Myocyte (in vitro differentiated cells): ENCODE measurements at places on chromosomes 2 and 18. TPM values are rescaled to one million over a fixed set of nuclear protein-coding genes. Genes with fewer than 3 reads are reported as not detected.

DNA sequence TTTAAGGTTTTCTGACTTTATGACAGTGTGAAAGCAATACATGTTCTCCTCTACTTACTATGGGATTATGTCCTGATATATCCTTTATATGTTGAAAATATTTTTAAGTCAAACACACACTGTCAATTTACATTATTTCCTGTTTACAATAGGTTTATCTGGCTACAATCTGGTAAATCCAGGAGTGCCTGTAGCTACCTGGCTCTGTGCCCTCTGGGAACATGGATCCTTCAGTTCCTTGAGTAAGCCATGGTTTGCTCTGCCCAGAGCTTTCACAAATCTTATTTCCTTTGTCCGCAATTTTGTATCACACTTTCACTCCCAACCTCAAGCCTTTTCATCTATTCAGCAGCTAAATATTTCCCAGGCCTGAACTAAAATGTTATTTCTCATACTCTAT, 1582.2 kb upstream of the NXPH2 start:
- no peak for DNase-seq

GRCh38 chr2:237199577-237199976, 113.9 kb downstream of the COPS8 start:
- DNase-seq: no peak

DNA sequence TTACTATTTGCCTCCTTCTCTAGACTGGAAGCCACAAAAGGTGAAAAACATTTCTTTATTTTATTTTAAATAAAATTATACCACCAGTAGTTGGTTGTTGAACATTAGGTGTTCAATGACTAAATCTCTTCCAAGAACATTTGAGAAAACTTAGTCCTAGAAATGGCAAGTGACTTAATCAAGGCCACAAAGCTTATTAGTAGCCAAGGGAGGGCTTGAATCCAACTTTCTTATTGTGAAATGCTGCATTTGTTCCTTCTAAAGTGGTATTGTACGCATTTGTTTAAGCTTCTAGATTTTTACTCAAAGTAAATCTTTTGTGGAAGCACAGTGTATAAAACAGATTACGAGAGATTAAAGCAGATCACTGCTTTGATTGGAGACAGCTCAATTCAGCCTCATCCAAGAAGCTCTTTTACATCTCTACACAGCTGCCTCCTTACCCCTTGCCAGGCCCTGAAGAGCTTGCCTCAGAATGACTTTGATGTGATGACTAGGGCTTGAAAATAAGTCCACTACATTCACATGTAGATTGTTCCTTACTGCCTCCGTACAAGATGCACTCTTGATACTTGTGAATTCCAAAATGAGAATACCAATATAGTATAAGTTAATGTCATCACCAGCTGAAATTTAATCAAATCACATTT, 244.8 kb downstream of the XIRP2 start:
- DNase-seq: no peak

DNA sequence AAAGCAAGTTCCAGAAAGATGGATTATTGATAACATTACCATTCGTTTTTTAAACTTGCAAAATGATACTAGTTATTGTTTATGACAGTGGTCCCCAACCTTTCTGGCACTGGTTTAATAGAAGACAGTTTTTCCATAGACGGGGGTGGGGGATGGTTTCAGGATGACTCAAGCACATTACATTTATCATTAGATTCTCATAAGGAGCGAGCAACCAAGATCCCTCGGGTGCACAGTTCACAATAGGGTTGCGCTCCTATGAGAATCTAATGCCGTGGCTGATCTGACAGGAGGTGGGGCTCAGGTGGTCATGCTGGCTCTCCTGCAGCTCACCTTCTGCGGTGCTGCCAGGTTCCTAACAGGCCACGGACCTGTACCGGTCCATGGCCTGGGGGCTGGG, 86.2 kb downstream of the BCL2 start:
- no peak for DNase-seq

DNA sequence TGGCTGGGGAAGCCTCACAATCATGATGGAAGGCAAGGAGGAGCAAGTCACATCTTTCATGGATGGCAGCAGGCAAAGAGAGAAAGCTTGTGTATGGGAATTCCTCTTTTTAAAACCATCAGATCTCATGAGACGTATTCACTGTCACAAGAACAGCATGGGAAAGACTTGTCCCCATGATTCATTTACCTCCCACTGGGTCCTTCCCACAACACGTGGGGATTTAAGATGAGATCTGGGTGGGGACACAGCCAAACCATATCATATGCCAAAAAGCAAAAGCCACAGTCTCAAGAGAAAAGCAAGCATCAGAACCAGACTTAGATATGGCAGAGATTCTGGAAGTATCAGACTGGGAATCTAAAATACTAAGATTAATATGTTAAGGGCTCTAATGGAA, 30.0 kb upstream of the SCRN3 start:
- peak; percentile 17 for DNase-seq

DNA sequence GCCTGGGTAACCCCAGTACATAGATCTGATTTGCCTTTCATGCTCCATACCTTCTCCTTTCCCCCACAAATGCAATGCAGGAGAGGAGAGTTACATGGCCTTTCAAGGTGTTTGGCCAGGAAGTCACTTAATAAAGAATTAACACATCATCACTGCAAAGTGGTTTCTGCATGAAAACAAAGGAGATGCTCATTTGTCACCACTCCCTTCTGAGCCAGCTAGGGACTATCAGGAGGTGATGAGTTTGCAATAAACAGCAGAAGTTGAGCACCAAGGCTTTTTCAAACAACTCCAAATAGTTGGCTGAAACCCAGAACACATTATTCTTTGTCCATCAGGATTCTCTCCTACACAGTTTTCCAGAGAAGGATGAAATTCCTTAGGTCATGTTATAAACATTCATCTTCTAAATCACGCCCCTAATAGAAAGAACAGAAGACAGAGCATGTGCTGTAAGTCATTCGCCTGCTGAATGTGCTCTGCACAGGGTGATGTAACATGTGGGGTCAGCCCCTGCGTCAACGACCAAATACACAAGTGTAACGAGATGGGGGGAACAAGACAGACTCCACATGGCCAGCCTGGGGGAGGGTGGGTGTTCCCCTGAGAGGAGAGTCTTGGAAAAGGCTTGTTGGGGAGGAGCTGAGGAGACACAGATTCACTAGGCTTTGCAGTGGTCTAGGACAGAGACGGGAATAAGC, 87.3 kb upstream of the RMDN2 start:
- DNase-seq: no peak

- peak; percentile 49 for DNase-seq
Measured at GRCh38 chr2:41723526-41723925, 324.3 kb upstream of the PKDCC start.

- DNase-seq: peak; percentile 59
Measured at GRCh38 chr2:231611273-231612108, 18.8 kb downstream of the TEX44 start.

DNA sequence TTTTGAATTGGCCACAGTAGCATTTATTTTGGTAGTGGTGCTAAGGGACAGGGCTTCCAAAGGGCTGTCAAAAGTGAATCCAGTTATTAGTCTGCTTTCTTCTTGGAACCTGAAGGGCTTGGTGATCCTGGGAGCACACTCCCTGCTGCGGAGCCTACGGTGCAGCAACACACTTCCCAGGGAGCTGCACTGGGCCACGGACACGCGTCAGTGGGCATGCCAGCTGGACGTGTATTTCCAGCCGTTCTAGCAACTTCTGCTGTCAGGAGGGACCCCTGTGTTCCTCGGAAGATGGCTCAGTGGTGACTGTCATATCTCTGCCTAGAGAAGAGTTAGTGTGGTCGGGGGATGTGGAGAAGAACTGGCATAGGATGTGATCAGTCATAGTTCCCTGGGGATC, 204.6 kb downstream of the SOCS6 start:
- DNase-seq: no peak

The MGAT4A gene
- total RNA-seq: 0.16 and 2.0 TPM in 2 replicates

The SERPINB13 gene
- not detected in 2 replicates for total RNA-seq
